ENCODE measurements at places on chromosomes 3 and 15.
A peak's percentile ranks its signal among the peaks of the same experiment; 100 is the strongest.

DNA sequence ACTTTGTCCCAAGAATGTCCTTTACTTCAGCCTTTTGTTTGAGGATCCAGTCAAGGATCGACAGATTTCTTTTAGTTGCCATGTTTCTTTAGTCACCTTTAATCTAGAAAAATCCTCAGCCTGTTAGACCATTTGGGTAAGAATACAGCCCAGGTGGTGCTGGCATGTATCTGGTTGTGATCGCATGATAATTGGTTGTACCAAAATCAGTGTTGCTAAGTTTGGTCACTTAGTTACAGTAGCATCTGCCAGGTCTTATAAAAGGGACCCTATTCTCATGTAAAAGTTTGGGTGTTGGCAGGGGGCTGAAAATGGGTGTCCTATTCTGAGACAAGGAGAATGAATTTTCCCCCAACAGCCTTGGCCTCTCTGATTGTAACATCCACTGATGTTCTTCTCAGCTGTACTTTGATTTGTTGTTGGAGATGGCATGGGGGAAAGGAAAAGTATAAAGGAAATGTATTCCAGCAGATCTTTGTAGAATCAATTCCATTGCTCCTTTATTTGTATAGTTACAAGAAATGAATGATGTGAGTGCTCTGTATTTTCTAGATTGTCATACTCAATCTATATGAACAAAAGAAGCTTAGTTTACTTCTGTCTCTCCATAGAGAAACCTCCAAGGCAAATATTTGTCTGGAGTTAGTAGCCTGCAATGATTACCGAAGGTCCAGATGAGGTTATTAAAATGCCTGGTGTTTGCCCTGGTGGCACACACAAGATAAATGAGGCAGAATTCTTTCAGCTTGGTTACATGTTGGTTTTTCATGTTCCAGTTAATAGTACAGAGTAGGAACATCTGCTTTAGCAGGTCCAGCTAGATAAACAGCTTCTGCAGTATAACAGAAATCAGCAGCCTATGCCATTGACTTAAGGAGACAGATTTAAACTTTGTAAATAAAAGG, 65.7 kb downstream of the CMTM8 start:
- DNase-seq = no peak

- DNase-seq = peak; percentile 87
Measured at GRCh38 chr3:11455956-11456355, 183.8 kb downstream of the ATG7 start.

GRCh38 chr3:186162221-186162620, 53.3 kb upstream of the ETV5 start:
- peak; percentile 96 for DNase-seq

DNA sequence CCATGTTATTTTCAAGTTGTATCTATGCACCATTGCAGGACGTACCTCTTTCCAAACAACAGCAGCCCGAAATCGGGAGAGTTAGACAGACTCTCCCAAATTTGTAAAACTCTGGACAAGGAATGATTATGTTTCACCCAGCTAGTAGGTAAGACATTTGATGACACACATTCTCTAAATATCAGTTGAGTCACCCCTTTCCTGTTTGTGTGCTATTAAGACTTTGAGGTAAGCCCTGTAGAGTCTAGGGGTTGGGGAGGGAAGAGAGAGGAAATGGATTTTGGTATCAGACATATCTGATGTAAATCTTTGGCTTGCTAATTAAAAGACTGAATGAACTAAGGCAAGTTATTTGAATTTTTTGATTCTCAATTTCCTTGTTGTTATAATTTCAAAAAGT, 999.0 kb downstream of the TUSC7 start:
- no peak for DNase-seq

DNA sequence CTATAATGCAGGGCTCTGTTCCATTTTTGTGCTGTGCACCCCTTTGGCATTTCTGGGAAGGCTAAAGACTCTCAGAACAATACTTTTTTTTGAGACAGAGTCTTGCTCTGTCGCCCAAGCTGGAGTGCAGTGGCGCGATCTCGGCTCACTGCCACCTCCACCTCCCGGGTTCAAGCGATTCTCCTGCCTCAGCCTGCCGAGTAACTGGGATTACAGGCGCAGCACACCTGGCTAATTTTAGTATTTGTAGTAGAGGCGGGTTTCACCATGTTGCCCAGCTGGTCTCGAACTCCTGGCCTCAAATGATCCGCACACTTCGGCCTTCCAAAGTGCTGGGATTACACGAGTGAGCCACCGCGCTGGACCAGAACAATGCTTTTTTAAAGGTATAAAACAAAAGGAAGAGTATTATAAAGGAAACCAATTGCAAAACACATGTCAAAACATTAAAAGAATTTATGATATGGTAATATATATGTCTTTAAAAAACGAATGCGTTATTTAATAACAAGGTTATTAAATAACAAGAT, 999 bp downstream of the SQOR start:
- DNase-seq = no peak

Data from inflammatory macrophage treated with lipopolysaccharide for 4 hours (primary cell).